ENCODE measurements at places on chromosomes 5 and 9.

DNA sequence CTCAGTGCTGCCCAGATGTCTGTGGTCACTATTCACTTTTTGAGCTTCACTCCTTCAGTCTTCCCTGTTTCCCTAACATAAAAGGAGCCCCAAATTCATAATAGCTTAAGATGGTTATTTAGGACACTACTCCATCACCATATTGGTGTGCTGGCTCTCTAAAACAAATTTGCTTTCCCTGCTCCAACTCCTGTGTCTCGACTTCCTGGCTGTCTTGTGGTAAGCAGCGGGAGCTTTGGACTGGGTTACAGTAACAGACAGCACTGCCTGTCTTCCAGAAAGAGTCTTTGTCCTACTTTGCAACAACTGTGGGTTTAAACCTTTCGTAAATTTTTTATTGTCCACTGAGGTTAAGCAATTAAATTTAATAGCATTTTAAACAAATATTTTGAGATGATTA, 389.4 kb downstream of the CDH9 start:
- DNase-seq = no peak

DNA sequence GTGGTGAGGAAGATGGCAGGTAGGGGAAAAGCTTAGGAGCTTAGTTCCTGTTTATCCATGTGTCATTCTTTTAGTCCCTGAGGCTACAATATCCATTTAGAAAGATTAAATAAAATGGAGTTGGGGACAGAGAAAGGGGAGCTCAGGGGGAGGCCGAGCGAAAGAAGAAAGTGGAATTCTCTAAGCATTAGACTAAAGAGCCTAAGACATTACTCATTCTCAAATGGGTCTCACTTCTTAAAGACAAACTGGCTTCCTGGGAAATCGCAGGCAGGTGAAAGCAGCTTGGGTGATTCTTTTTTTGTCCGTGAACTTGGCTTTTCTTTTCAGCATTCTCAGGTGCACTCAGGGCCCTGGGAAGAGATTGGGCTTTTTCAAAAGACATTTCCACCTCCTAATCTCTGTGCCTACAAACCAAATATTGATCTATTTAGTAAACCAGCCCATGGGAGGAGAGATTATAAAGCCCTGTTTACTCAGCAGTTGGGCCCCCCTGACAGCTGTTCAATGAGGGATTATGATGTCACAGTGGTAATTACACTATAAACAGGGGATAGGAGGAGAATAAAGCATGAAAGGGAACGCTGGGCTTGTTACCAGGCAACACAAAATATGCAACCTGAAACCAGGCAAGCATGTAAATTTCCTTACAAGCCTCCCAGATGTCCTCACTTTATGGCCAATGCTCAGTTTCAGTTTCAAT, 584.0 kb downstream of the ACTL7B start:
- no peak for DNase-seq

DNA sequence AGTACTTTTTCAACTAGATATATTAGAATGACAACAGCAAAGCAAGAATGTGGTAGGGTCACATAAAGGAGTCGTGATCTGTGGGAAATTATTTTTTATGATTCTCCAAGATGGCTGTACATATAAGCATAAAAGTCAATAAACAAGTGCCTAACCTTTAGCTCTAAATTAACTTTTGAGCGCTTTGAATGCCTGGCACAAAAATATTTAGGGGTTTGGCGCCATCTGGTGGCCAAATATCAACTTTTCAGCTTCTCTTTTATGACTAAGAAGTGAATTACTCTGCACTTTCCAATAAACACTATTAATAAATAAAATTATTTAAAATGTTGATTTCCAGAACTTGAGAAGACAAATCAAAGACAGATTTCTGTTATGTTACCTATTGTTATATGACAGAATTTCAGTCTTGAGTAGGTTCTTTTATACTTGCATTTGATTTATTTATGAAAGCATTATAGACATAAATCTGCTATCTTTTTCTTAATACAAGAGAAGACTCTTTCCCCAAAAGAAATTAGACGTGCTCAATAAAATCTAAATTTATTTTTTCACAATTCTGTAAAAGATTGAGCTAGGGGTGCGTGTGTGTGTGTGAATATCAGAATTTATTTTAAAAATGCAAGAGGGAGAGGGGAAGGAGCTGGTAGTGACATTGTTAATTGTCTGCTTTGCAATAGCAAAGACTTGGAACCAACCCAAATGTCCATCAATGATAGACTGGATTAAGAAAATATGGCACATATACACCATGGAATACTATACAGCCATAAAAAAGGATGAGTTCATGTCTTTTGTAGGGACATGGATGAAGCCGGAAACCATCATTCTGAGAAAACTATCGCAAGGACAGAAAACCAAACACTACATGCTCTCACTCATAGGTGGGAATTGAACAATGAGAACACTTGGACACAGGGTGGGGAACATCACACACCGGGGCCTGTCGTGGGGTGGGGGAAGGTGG, 36.7 kb upstream of the ARRDC3 start:
- peak; percentile 73 for DNase-seq

GRCh38 chr5:113296676-113297075, 138.1 kb downstream of the TSSK1B start:
- no peak for DNase-seq

DNA sequence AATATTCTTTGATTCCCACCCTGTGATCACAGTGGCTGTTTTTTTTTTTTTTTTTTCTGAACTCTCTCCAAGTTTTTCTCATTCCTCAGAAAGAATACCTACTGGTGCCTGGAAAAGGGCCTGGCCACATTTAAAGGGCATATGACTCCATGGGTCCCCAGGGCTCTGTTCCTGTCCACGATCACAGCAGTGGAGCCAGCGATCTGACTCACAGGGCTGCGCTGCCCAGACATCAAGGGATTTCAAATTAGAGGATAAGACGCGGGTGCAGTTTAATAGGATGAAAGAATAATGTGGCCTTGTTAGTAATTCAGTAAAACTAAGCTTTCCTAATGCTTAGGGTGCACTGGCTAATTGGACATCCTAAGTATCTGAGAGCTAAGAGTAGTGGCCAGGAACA, 175.1 kb upstream of the MSX2 start:
- no peak for DNase-seq

- no peak for DNase-seq
These were observed at the start of gene ARSI for GRCh38 chr5:150302301-150303069. Gene ARSI (minus strand): TSS chr5:150302905. CDS start chr5:150302373, 532 bp downstream.

DNA sequence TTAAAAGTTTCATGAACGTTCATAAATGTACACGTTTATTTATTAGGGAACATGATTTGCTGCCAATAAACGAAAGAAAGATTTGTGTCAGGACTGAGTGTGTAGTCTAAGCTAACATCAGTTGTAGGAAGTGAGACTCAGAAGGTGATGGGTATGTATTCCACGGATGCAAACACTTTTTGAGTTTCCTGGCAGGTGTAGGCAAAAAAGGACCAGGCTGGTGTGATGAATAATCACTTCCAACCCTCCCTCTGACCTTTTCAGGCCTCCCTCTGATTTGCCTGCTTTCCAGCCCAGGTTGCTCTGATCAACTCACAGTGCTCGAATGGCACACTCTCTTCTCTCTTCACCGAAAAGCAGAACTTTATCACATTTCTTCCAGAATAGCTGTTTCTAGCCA, 51.8 kb downstream of the BASP1 start:
- DNase-seq = no peak

DNA sequence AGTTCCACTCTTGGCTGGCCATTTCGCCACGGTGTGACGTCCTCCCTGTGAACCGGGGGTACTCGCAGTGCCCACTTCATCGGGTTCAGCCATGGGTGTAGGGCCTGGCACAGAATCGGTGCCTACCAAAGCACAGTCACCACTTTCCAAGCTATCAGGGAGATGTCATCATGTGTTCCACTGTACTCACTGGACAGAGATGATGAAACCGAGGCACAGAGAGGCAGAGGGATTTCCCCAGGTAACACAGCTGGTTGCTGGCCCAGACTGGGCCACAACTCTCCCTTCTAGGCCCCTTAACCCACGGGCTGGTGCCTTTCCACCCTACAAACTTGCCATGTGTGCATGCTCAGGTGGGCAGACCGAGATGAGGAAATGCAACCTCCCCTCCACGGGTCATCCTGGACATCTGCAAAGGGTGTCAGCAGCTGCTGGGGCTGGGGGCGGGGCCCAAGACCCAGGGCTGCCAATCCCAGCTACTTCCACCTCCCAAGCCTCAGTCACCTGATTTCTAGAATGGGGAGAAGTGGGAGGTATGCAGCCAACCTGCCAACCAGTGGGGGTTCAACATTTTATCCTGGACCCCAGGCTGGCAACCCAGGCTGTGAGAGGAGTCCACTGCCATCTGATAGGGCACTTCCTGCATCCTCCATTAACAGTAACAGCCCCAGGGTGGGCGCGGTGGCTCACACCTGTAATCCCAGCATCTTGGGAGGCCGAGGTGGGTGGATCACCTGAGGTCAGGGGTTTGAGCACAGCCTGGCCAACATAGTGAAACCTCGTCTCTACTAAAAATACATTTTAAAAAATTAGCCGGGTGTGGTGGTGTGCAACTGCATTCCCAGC, 893 bp upstream of the SH2D3C start:
- peak; percentile 74 for DNase-seq

DNA sequence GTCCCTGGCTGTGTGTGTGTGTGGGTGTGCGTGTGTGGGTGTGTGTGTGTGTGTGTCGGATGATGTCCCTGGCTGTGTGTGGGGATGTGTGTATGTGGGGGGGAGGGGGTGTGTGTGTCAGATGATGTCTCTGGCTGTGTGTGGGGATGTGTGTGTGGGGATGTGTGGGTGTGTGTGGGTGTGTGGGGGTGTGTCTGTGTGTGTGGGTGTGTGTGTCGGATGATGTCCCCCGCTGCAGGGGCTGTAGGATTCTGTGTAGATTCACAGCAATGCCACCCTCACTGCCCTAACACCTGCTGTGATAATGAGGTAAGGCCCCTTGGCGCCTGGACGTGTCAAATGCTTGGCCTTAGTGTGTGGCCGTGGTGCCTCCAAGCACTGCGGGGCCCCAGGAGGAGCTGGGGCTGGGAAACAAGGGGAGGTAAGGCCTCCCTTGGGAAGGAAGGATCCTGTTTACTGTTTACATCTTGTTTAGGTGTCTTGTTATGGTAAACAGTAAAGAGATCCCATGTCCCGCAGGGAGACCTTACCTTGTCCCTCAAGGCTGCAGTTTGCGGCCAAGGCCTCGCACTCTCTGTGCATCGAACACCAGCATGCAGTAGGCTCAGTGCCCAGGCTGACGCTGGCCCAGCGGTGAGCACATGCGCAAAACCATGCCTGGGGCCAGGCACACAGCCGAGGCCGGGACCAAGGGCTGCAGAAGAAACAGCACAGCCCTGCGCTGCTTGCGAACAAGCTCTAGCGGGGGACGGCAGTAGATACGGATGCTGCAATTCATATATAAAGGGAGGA, 24.1 kb downstream of the AHRR start:
- no peak for DNase-seq

GRCh38 chr9:92467041-92467440, 15.3 kb downstream of the ASPN start:
- DNase-seq = no peak

DNA sequence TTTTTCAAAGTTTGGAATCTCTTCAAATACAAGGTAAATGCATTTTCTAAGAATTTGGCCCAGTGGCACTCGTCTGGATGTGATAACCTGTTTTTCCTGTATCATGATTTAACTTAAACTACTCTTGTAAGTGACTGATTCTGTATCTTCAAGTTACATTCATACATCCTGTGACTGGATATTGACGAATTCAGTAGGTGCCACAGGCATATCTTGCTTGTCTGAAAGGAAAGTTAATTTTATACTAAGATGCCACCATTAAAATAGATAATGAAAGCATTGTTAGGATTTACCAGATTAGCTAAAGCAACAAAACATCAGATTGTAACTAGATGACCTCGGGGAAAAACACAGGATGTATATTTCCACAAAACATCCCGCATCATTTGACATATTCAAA, 175.3 kb upstream of the ZNF608 start:
- no peak for DNase-seq

DNA sequence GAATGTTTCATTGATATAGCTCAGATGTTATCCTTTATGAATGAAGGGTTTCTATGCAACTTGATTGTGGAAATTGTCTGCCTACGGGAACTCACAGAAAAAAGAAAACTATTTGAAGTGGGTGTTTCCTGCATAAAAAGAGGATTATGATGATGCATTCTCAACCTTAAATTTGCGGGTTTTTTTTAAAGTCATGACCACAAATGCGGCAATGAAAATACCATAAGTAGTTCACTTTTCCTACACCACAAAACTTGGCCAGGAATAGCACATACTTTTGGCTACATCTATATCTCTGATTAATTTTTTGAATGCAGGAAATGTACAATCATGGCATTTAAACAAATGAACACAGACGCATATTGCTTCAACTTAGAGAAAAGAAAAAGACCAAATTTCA, 754.7 kb downstream of the DTWD2 start:
- no peak for DNase-seq

DNA sequence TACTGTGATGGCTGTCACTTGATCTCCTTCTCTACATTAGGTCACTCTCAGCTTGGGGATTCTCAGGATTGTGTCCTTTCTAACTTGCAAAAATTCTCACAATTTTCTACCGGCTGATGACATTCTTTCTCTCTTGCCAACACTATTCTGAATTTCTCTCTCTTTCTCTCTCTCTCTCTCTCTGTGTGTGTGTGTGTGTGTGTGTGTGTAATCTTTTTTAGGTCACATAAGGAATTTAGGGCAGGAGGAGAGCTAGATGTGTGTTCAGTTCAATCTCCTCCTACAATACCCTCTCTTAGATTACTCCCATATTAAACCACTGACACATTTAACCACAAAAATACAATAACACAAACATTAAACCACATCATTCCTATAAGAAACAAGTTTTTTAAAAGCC, 242.3 kb upstream of the NREP start:
- DNase-seq = no peak

DNA sequence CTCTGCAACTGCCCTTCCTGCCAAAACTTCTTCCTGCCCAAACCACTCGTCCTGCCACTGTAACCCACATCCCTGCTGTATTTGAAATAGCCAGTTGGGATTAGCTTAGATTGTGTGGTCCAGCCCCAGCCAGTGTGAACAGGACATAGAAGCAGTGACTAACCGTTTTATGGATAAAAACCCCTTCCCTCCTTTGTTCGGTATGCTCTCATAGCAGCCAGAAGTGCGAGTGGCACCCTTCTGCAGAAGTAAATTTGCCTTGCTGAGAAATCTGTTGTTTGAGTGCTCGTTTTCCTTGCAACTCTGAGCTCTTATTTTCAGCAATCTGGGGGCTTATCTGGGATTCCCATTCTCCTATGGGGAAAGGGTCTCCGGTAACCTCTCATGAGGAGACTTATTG, 470.0 kb downstream of the PRDM9 start:
- DNase-seq = no peak

DNA sequence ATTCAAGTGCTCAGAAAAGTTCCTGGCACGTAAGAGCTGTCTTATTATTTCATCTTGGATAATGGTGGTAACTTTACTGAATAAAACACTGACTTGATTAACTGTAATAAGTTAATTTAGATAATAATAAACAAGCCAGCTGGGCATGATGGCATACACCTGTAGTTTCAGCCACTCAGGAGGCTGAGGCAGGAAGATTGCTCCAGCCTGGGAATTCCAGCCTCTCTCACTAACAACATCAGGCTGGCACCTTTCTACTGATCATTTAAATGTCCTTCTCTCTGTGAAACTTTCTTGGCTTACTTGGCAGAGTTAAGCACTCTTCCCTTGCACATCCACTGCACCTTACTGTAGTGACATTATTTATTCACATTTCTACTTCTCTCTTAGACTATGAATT, 20.0 kb downstream of the STOM start:
- DNase-seq = no peak

GRCh38 chr9:38682713-38683112, 37.2 kb downstream of the FAM240B start:
- DNase-seq = no peak

GRCh38 chr9:99027443-99027842, 77.5 kb upstream of the TGFBR1 start:
- DNase-seq = no peak
